ENCODE measurements at places on chromosomes 5 and 9. TPM values are rescaled to one million over a fixed set of nuclear protein-coding genes. Genes with fewer than 3 reads are reported as not detected.

The PKN3 gene
- total RNA-seq = 7.6 TPM

The C5orf58 gene
- not detected for total RNA-seq

The SLCO6A1 gene
- not detected for total RNA-seq

DNA sequence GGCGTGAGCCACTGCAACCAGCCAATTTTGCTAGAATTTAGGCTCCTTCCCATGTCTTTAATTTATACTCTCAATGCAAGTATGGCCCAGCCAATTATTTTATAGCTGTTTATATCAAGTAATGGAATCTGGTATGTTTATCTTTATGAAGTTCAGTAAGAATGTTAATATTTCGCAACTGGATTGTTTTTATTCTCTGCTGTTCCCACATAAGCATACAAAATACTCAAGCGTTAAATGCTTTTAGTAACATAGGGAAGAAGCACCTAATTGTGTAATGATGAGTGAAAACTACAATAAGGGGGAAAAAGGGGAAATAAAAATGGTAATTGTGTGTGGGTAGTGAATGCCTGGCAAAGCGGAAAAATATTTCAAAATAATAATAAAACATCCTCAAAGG is 21.3 kb downstream of the PWWP2A start:
- no peak overlapping the region for H3K4me3 ChIP-seq
- DNase-seq = no peak
- peaks cover 33% of the 10 kb centered on the region for H3K36me3 ChIP-seq

The IL3 gene
- total RNA-seq = not detected

- no peak overlapping the region for H3K27ac ChIP-seq
- no peak for DNase-seq
- H3K4me1 ChIP-seq = peaks cover 23% of the 10 kb centered on the region
- H3K27me3 ChIP-seq = peaks cover 90% of the 10 kb centered on the region
- H3K36me3 ChIP-seq = no peaks in the 10 kb centered on the region
- no peak overlapping the region for H3K4me3 ChIP-seq
Observed at GRCh38 chr9:126623667-126624478, 10.1 kb downstream of the LMX1B start.

The MCIDAS gene
- total RNA-seq = not detected

DNA sequence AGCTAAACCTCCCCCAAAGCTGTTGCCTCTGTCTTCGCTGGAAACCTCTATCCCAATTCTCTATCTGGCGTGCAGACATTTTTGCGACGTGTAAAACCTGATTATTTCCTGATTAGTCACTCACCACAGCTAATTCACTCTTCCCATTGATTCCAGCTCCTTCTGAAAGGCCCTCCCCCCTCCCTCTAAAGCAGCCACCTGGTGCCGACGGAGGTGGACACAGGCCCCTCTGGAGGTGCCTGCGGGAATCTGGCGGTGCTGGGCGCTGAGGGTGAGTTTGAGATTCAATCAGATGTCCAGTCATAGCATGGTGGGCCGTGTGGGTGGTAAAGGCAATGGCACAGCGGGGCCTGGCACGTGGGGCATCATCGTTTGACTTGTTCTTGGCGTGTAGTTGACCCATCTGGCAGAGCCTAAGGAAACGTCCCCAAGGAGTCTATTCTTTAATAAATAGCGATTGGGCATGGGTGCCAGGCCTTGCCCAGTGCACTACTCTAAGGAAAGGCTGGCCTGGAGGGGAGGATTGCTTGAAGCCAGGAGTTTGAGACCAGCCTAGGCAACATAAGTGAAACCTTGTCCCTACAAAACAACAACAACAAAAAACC is 271.1 kb upstream of the MVB12B start:
- no peak overlapping the region for H3K27ac ChIP-seq
- no peak overlapping the region for H3K4me3 ChIP-seq

DNA sequence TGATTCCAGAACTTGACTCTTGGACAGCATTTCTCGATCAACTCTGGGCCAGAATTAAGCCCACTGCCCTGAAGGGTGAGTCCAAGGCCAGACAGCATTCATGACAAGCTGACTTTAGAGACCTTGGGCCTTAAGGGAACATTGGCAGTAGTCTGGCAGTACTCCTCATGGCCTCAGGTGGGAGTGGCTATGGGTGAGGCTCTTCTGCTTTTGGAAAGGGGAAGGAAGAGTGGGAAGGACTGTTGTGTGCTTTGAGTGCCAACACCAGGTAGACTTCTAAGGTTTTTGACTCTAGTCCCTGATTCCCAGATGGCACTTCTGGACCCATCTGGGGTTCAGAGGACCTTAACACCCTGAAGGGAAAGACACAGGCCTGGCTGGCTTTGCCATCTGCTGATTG is 530.4 kb downstream of the ACTL7B start:
- no peak for DNase-seq
- H3K36me3 ChIP-seq = no peaks in the 10 kb centered on the region
- no peak overlapping the region for H3K27ac ChIP-seq
- no peaks in the 10 kb centered on the region for H3K27me3 ChIP-seq
- H3K4me1 ChIP-seq = no peaks in the 10 kb centered on the region
- H3K4me3 ChIP-seq = no peak overlapping the region

The TAS2R1 gene
- total RNA-seq = not detected

The UNC13B gene
- 0.57 TPM for total RNA-seq

- no peak overlapping the region for H3K27ac ChIP-seq
- H3K36me3 ChIP-seq = no peaks in the 10 kb centered on the region
Observed at GRCh38 chr9:122088880-122089706, 4.0 kb downstream of the TTLL11 start.

DNA sequence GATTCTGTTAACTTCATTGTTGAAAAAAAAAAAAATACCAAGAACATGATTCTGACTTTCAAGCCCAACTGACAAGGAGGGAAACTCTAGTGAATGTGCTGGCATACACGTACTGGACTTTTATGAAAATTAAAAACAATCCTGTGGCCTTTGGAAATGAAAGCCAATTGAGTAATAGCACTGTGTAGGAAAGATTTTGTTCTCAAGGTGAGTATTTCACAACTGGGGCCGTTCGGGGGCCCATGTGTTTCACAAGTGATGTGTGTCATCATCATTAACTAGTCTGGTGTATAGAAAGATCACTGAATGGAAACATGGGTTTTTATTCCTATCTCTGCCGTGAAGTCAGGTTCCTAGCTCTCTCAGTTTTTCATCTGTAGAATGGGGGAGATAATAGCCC is 605.0 kb upstream of the CLINT1 start:
- no peak for DNase-seq
- H3K4me3 ChIP-seq = no peak overlapping the region
- H3K27ac ChIP-seq = no peak overlapping the region
- H3K36me3 ChIP-seq = no peaks in the 10 kb centered on the region
- peaks cover 3% of the 10 kb centered on the region for H3K4me1 ChIP-seq

- H3K27me3 ChIP-seq = peaks cover 7% of the 10 kb centered on the region
- H3K4me1 ChIP-seq = no peaks in the 10 kb centered on the region
- no peak overlapping the region for H3K4me3 ChIP-seq
- no peaks in the 10 kb centered on the region for H3K36me3 ChIP-seq
Observed at GRCh38 chr9:21070171-21070571, 7.6 kb downstream of the IFNB1 start.

Measured in activated CD8-positive, alpha-beta T cell treated with anti-CD3 and anti-CD28 coated beads, Interleukin-2, amount 10 ng/mL, durations not matched to agents 7 days and 5 days (primary cell).